ENCODE measurements at places on chromosomes 5 and 9.
A peak's percentile ranks its signal among the peaks of the same experiment; 100 is the strongest.

GRCh38 chr9:133587051-133587450, 22.1 kb downstream of the FAM163B start:
- DNase-seq, result no peak

- DNase-seq, result no peak
These were observed 143.2 kb downstream of the RMI1 start for GRCh38 chr9:84123648-84124406.

DNA sequence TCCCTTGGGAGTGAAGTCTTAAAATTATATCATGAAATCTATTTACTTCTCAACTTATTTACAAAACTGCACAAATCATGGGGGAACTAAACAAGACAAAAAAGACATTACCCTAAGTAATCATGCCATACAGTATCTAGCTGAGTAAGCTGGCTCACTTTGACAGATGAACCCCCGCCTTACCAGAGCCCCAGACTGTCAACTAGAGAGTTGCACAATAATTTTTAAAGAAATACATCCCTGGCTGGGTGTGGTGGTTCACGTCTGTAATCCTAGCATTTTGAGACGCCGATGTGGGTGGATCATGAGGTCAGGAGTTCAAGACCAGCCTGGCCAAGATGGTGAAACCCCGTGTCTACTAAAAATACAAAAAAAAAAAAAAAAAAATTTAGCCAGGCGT, 62.3 kb downstream of the LPAR1 start:
- no peak for DNase-seq

DNA sequence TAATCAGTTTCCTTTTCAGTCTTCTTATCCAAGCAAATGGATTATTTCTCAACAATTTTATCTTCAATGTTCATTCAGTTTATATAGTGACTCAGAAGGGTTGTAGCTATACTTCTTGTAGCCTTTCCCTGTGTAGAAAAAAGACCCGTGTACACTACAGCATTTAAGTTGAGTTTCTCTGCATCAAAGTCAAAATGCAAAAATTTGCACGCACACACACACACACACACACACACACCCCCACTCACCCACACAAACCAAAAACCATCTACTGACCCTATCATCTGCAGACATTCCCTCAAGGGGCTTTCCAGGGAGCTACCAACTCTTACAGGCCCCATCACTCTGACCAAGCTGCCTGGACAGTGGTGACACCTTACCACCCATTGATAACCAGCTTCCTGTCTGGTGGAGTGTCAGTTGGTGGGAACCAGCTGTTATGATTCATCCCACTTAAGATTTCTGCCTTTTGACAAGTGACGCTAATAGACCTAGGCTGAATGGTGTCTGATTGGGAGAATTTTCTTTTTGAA, 12.2 kb upstream of the ELL2 start:
- DNase-seq, result no peak

DNA sequence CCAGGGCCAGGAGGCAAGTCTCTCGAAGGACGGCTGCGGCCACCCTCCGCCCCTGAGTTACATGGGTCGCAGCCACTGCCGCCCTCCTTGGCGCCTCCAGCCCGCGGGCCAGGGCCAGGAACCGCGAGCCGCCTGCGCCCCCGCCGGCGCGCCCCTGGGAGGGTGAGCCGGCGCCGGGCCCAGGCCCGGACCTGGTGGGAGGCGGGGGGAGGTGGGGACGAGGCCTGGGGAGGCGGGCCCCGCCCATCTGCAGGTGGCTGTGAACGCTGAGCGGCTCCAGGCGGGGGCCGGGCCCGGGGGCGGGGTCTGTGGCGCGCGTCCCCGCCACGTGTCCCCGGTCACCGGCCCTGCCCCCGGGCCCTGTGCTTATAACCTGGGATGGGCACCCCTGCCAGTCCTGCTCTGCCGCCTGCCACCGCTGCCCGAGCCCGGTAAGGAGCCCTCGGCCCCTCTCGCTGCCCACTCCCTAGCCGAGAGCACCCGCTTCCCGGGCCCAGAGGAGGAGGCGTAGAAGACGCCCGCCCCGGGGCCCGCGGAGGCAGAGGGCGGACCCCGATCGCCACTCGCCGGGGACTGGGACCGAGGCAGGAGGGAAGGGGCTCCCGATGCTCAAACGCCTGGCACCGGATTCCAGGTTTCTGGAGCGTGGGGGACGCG, at the start of gene ASS1:
Gene ASS1 (plus strand): TSS at position 397 of the 657 bp plus-strand sequence. CDS start 7,268 bp downstream, outside the sequence.
- DNase-seq, result peak; percentile 95

GRCh38 chr9:111936391-111936790, 39.8 kb downstream of the UGCG start:
- no peak for DNase-seq

DNA sequence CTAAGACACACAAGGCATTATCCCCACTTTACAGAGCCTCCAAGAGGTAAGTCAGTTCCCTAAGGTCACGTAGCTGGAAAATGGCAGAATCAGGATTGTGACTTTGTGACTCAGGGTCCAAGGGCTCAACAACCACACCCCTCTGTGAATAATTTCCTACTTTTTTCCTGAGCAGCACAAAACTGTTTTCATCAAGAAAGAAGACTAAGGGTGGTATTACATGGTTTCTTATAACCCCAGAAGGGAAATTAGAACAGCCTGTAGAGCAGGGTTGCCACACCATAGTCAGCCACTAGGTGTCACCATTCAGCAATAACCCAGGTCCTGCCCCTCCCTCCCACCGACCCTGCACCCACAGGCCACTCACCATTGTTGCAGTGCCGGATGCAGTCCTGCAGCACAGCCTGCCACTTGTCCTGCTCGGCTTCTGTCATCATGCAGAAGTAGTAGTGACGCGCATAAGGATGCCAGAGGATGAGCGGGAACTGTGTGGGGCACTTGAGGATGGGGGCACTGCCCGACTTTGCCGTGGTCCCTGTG, 72.1 kb downstream of the LRSAM1 start:
- DNase-seq, result no peak

GRCh38 chr5:160978944-160979343, 126.9 kb upstream of the ATP10B start:
- DNase-seq, result no peak

- no peak for DNase-seq
These were observed 89.2 kb downstream of the PDE6A start for GRCh38 chr5:149855366-149855765.

DNA sequence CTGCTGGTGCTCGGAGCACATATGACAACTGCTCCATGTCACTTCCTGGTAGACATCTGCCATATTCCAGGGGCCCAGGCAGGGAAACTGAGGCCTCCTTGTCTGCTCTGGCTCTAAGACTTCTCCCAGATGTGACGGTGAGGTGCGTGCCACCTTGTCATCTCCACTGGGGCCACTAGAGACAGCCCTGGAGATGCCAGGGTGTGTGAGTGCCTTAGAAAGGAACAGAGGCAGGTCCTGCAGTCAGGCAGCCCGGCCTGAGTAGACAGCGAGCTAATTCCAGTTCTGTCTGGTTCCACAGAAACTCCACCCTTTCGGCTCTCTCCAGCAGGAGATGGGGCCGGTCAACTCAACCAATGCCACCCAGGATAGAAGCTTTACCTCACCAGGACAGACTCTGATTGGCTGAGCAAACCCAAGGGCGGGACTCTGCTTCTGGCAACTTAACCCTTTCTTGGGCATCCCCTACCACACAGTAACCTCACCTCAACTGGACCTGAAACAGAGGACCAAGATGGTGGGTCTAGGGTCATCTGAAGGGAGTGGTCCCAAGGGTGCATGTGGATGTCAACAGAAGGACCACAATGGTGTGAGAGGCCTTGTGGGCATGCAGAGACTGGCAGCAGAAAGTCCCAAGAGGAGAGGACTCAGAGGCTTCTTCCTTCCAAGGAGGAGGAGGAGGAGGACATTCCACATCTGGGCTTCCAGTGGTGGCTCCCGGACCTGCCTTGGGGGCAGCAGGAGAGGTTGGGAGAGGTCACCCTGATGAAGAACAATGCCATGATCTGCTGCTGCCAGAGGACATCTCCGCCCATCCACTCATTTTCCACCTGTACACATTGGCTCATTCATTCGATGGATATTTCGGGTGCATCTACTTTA, 77.7 kb downstream of the RGS3 start:
- peak; percentile 87 for DNase-seq

- DNase-seq, result no peak
These were observed 6.6 kb downstream of the ISL1 start for GRCh38 chr5:51389577-51390463.

DNA sequence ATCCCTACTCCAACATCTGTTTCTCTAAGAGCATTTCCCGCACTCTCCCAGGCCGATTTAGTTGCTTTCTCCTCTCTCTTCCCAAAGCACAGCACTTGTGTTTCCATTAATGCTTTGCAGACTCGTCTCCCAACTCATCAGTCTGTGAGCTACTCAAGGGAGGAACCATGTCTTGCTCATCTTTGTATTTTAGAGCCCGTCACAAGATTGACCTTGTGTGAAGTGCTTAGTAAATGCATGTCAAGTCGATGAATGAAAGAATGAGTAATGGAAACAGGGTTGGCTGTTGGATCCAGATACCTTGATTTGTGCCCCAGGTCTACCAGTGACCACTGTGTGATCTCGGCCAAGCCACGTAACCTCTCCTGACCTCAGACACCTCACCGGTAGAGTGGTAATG, 99.3 kb downstream of the KLF4 start:
- DNase-seq, result no peak

- no peak for DNase-seq
These were observed 825.5 kb downstream of the TLR4 start for GRCh38 chr9:118529624-118530214.

- peak; percentile 73 for DNase-seq
These were observed 11.3 kb downstream of the MYOZ3 start for GRCh38 chr5:150672237-150672883.

GRCh38 chr5:172638209-172638768, 2.8 kb upstream of the NEURL1B start:
- DNase-seq, result no peak

GRCh38 chr9:106755736-106756135, 107.2 kb upstream of the ZNF462 start:
- peak; percentile 96 for DNase-seq

DNA sequence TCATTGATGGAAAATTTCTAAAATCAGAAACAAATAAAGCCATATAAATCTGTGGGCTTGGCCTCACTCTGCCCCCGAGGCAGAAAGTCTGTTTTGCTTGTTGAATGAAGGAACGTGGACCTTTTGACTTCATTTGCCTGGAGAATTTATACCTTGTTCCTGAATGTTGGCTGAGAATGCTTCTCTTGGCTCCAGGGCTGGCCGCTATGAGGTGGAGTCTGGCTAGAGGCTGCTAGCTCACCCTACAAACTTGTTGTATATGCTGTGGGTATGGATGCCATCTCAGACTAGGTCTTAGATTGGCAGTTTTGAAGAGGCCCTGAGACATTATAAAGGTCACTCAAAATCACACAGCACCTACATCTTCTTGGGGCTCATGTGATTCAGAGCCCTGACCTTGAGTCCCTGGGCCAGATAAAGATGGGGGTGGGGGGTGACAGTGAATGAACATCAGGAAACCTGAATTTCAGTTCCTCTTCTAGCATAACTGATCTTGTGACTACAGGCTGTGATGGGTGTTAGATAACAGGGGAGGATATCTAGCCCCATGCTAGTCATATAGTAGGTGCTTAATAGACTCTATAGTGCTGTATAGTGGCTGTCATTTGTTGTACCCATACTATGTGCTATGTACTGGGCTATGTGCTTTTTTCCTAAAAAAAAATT, 2.8 kb downstream of the GM2A start:
- DNase-seq, result no peak

DNA sequence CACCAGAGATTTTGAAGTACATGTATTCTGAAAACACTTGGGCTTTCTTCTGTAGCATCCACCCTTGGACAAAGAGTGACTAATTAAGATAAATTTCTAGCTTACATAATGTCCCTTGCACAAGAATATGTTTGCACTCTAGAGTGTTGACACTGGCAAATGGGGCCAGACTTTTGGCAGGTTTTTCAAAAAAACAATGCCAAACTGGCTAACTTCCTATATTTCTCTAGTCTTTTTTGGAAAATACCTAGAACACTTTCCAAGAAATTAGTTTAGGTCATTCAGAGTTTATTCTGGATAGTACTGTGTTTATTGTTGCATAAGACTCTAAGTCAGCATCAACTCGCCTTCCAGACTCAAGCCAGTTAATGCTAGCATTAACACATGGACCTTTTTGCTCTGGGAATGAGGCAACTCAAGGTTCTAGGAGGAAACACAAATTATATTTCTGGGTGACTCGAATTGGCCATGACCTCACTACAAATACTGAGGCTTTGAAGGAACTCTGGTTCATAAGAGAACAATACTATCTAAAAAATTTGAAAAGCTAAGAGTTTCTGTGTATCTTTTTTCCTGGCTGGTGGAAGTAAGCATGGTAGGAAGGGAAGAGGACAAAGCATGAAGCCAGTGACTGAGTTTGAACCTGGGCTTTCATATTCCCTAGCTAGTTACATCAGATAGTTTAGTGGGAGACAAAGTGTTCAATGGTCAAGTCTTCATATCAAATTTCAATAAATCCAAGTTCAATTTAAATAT, 101.6 kb downstream of the NREP start:
- DNase-seq, result no peak

GRCh38 chr9:79111653-79112052, 460.1 kb upstream of the TLE4 start:
- no peak for DNase-seq

GRCh38 chr9:98360176-98360708, 104.8 kb upstream of the TBC1D2 start:
- DNase-seq, result no peak

- DNase-seq, result peak; percentile 81
These were observed 536 bp downstream of the PCDHAC1 start for GRCh38 chr5:140926443-140927227.

DNA sequence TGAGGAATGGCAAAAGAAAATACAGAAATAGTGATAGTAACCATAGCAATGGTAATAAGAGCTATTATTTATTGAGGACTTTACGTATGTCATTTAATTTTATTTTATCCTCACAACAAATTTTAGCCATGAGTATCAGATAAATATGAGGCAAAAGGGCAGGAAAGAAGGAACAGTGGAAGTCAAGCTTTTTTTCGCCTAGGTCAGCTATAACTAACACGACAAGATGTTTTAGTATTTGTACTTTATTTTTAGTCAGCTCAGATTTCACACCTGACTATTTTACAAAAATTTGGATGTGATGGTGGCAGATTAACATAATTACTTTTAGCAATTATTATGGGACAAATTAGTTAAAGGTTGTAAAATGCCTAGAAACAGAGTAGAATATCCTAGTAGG, 34.8 kb upstream of the CDKN2B start:
- DNase-seq, result no peak

DNA sequence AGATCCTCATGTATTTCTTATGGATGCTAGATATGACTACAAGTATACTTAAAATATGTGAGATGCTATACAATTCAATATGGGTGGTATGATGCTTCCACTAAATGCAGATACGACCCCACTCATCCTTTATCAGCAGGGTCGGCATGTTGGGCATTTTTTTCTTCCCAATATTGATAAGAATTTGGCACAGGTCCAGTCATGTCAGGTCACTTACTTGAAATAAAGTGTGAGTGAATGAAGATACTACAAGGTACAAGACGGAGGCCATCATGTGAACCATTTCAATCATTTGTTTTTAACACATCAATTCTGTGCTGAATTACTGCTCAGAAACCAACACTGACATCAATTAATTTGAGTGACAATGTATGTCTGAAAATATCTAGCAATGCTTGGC, 146.9 kb upstream of the GNA14 start:
- DNase-seq, result no peak
